ENCODE measurements at places on chromosomes 3 and 15.

DNA sequence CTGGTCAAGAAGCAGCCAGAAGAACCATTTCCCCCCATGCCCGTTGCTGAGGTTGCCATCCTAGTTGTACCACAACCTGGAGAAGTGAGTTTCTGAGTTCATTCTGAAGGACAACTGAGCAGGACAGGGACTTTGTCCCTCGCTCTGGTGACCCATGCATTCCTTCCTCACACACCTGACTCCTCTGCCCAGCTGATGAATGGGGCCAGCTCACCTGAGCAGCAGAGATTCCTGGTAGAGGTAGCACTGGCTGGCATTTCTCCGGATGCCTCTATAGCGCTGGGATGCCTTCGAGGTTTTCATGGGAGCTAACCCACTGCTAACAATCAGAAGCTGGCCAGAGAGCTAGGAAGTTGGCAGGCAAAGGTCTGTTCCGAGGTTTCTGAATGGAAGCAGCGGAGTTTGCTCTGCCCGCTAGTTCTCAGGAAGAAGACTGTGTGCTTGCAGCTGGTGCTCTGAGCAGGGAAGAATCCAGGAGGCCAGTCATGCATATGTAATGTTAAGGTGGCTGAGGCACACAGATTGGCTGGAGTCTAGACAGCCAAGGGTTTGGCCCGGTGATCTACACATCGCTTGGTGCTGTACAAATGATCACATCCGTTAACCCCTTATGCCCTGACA, at the start of gene TMC3:
Gene TMC3 (minus strand): TSS at position 439 of the 621 bp plus-strand sequence. CDS start 136 bp downstream, at position 303.
- DNase-seq: no peak

DNA sequence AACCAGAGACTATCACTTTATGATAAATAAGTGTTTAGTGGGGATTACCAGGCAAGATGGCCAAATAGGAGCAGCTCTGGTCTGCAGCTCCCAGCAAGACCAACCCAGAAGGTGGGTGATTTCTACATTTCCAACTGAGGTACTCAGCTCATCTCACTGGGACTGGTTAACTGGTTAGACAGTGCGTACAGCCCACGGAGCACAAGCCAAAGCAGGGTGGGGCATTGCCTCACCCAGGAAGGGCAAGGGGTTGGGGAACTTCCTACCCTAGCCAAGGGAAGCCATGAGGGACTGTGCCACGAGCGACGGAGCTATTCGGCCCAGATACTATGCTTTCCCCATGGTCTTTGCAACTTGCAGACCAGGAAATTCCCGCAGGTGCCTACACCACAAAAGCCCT, 171.0 kb downstream of the CTNNB1 start:
- DNase-seq: no peak

- no peak for DNase-seq
Observed at GRCh38 chr15:29410338-29410737, 140.7 kb upstream of the NSMCE3 start.

GRCh38 chr15:50275908-50276307, 10.4 kb upstream of the HDC start:
- no peak for DNase-seq

- no peak for DNase-seq
Observed at GRCh38 chr3:187188931-187189330, 8.4 kb upstream of the RTP1 start.

DNA sequence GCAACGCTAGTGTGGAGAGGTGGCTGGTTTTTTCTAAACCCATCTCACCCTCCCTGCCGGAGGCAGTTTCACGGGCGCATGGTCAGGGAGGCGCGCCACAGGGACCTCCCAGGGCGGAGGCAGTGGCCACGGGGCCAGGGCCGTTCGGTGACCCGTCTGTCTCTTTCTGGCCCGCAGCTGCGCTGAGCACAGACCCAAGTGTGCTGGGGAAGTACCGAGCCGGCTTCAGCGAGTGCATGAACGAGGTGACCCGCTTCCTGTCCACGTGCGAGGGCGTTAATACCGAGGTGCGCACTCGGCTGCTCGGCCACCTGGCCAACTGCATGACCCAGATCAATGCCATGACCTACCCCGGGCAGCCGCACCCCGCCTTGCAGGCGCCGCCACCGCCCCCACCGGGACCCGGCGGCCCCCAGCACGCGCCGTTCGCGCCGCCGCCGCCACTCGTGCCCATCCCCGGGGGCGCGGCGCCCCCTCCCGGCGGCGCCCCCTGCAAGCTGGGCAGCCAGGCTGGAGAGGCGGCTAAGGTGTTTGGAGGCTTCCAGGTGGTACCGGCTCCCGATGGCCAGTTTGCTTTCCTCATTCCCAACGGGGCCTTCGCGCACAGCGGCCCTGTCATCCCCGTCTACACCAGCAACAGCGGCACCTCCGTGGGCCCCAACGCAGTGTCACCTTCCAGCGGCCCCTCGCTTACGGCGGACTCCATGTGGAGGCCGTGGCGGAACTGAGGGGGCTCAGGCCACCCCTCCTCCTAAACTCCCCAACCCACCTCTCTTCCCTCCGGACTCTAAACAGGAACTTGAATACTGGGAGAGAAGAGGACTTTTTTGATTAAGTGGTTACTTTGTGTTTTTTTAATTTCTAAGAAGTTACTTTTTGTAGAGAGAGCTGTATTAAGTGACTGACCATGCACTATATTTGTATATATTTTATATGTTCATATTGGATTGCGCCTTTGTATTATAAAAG, 1.8 kb downstream of the HES1 start:
- peak; percentile 40 for DNase-seq

DNA sequence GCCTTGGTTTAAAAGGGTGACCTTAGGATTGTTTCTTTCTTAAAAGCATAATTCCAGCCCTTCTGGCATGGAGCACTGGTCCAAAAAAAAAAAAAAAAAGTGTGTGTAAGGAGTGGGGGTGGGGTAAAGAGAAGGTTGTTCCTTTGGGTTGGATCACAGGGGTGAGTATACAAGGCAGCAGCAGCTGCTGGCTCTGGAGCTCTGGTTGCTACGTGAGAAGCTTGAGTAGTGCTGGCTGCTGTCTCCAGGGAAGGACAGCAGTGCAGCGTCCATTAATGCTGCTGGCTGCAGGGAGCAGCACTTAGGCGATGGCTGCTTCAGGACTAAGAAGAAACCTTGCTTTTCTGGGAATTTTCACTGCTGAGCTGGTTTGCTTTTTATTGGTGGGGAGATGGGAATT, 2.3 kb downstream of the SETD5 start:
- peak; percentile 55 for DNase-seq

Data from NCI-H748 treated with DMSO at 0.1 percent for 48 hours (cell line).